Activated CD4-positive, alpha-beta T cell treated with anti-CD3 and anti-CD28 coated beads, Interleukin-2, amount 10 ng/mL, durations not matched to agents 7 days and 5 days (primary cell): ENCODE measurements at places on chromosomes 2 and 18.

GRCh38 chr2:66840321-66841002 is 405.5 kb downstream of the MEIS1 start:
- no peak for DNase-seq

DNA sequence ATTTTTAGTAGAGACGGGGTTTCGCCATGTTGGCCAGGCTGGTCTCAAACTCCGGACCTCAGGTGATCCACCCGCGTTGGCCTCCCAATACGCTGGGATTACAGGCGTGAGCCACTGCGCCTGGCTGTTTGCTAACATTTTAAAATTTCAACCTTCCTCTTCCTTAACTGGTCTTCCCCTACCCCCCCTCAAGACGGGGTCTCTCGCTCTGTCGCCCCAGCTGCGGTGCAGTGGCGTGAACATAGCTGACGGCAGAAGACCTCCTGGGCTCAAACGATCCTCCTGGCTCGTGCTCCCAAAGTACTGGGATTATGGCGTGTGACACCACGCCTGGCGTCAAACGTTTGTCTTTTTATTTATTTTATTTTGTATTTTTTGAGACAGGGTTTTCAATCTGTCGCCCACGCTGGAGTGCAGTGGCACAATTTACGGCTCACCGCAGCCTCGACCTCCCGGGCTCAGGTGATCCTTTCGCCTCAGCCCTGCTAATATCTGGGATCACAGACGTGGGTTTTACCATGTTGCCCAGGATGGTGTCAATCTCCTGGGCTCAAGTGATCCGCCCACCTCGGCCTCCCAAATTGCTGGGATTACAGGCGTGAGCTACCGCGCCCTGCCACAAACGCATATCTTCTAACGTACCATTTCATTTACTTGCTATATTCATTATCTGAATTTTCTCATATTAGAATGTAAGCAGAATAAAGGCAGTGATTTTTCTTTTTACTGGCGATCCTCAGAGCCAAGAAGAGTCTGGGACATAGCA is 984 bp upstream of the MSH2 start:
- DNase-seq = no peak

GRCh38 chr2:54497763-54498680 is 41.9 kb downstream of the SPTBN1 start:
- DNase-seq = no peak

DNA sequence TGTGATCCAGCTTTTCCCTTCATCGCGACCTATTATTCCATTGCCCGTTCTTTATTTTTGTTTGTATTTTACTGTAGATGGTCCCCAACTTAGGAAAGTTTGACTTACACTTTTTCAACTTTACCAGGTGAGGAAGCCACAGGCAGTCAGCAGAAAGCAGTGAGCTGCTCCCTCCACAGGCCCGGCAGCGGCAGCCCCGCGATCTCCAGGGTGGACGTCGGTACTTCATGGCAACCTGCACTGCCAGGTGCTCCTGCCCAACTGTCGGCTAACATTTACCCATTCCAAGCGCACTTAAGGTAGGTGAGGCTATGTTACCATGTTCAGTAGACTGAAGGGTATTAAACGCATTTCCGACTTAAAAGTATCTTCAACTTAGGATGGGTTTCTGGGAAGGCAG is 12.8 kb downstream of the ZNF516 start:
- DNase-seq = no peak

GRCh38 chr2:29817801-29818680 is 103.3 kb downstream of the ALK start:
- no peak for DNase-seq

- DNase-seq = no peak
Measured at GRCh38 chr2:67159929-67160328, 237.2 kb upstream of the ETAA1 start.

DNA sequence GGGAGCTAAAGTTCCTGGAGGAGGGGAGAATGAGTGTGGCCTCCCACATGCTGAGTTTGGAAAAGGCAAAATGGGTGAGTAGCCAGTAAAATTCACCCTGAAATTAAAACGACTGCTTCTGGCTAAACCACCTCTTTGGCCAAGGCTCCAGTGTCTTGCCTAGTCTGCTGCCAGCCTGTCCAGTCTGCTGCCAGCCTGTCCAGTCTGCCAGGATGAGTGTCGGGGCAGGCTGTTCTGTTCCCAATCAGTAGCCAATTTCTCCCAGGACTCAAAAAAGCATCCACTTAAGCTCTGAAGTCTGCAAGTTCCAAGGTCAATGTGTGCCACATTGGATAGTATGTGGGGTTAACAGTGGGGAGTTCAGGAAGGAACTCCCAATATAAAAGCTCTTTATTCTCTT is 134.6 kb upstream of the KLHL29 start:
- no peak for DNase-seq

- DNase-seq = no peak
Measured at GRCh38 chr18:74459889-74460288, 2.8 kb upstream of the DIPK1C start.

- no peak for DNase-seq
Measured at GRCh38 chr2:187865025-187865424, 310.8 kb upstream of the TFPI start.

DNA sequence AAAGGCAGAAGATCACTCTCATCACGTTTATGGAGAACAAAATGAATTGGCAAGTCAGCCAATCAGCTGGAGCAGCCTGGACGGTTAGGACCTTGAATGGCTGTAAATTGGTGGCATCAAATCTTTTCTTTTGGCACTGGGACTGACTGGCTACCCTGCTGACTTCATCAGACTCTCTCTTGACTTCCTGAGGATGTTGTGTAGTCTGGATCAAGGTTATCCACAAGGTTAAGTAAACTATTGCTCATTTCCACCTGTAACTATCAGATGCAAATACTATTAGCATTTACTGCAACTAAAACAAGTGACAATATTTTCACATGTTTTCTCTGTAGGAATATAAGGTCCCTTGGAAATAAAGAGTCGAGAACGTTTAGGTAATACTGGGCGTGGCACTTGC is 134.3 kb upstream of the RASGRP3 start:
- no peak for DNase-seq

GRCh38 chr2:95058989-95059641 is 33.6 kb downstream of the MAL start:
- no peak for DNase-seq
